Choroid plexus epithelial cell (primary cell): ENCODE measurements at places on chromosomes 4 and X.

DNA sequence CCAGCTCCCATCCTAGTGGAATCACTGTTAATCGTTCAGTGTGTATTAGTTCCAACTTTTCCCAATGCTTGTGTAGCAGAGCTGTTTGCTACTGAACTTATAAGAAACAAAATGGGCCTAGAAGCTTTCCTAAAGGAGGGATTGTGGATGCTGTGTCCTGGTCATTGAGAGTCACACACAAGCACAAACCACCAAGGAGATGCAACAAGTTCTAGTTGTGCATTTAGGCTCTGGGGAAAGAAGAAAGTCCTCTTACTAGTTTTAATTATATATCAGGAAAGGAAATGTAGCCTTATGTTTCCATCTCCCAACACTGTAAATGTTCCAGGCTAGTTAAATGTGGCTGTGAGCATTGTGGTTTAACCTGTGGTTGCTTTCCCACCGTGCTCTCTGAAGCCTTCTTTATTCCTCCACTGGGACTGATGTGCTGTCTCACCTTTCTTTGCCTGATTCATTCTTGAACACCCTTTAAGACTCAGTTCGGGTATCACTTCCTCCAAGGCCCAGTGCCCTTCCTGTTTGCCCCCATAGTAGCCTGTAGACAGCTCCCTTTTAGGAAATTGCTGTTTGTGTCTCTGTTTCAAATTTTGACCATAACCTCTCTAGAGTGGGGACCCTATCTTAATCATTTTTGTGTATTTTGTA is 34.3 kb downstream of the ATP10D start:
- DNase-seq: peak; percentile 67

GRCh38 chr4:147482281-147482680 is 1.4 kb downstream of the EDNRA start:
- DNase-seq: peak; percentile 40

- no peak for DNase-seq
Measured at GRCh38 chr4:86101841-86102240, 258.0 kb downstream of the MAPK10 start.

GRCh38 chr4:73869130-73870055 is at the start of gene CXCL1:
Gene CXCL1 (plus strand): TSS chr4:73869393. CDS start chr4:73869471, 78 bp downstream.
- DNase-seq: peak; percentile 78

GRCh38 chrX:20585782-20586181 is 319.1 kb upstream of the RPS6KA3 start:
- peak; percentile 6 for DNase-seq

GRCh38 chr4:1208266-1208961 is 36.0 kb upstream of the SPON2 start:
- peak; percentile 27 for DNase-seq
